ENCODE measurements at places on chromosomes 7 and 10.

- peak; percentile 43 for DNase-seq
Observed at GRCh38 chr7:116953906-116954838, 871 bp downstream of the ST7 start.

- no peak for DNase-seq
Observed at GRCh38 chr10:17585016-17585415, 32.2 kb downstream of the HACD1 start.

DNA sequence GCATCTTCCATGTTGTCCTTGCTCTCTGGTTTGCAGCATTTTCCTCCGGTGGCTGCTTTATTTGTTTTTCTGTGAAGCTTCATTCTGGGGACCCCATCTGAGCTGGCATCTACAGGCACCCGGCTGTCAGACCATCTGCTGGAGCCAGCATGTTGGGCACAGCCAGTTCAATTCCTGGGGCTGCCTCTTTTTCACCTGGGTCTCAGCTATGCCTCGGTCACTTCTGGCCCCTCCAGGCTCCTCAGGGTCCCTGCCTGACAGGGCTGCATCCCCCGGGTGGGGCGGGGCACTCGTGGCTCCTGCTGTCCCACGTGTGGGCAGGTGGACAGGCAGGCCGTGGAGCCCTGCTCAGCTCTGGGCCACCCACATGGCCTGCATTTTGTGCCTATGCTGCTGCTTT lies 8.1 kb downstream of the SCART1 start:
- no peak for DNase-seq

GRCh38 chr7:52715701-52716100 lies 319.7 kb upstream of the POM121L12 start:
- no peak for DNase-seq

GRCh38 chr7:98420966-98421612 lies 20.2 kb upstream of the BAIAP2L1 start:
- peak; percentile 47 for DNase-seq

GRCh38 chr7:98303906-98304305 lies 22.4 kb downstream of the BRI3 start:
- DNase-seq: no peak

DNA sequence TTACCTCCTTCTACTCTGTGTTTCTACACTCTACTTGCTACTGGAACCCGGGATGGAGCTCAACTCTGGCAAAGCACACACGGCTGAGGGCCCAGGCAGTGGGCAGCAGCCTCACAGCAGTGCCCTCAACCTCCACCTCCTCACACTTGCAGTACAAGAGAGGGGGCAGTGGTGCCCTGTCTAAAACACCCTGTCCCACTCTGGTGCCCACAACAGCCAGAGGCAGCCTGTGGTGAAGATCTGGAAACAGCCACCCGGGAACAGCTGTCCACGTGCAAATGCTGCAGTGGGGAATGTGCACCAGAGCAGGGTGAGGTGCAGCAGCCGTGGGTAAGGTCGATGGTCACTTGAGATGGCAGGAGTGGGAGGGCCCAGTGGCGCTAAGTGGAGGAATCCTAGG lies 13.7 kb downstream of the MAT1A start:
- DNase-seq: no peak

GRCh38 chr7:88040694-88041093 lies 106.6 kb downstream of the ADAM22 start:
- no peak for DNase-seq

GRCh38 chr7:77199013-77199966 lies at the start of gene FGL2:
Gene FGL2 (minus strand): TSS chr7:77199819. CDS start chr7:77199793, 26 bp downstream.
- DNase-seq: peak; percentile 48

DNA sequence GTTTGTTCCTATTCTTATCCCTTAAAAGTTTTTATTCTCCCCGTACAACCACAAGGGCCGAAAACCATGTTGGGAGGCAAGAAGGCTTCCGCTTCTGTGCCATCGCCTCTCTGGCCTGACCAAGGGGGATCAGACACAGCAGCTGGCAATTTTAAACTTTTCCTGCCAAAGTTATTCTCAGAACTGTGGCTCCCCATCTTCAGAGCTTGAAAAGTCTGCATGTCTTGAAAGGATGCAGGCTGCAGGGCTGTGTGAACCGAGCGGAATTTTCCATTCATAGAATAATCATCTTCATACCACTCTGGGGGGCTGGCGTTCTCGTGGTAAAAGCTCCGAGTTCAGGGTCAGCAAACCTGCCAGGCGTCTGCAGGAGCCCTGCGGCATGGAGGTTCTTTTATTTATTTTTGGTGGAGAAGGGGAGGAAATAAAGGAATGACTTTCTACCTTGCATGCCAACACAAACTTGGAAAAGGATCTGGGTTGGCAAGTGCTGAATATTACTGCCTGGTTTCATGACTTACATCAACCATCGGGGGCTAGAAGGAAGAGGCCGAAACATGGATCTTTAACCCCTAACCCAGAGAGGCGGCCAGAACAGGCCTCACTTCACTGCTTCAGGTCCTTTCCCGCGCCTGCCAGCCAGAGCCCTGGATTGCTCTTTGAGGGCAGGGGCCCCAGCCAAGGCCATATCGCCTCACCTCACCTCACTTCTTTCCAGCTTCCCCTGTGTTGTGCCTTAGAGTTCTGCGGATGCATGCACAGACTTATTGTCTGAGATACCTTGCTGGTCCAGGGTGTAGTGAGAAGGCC lies 3.0 kb upstream of the NANOS1 start:
- DNase-seq: no peak

DNA sequence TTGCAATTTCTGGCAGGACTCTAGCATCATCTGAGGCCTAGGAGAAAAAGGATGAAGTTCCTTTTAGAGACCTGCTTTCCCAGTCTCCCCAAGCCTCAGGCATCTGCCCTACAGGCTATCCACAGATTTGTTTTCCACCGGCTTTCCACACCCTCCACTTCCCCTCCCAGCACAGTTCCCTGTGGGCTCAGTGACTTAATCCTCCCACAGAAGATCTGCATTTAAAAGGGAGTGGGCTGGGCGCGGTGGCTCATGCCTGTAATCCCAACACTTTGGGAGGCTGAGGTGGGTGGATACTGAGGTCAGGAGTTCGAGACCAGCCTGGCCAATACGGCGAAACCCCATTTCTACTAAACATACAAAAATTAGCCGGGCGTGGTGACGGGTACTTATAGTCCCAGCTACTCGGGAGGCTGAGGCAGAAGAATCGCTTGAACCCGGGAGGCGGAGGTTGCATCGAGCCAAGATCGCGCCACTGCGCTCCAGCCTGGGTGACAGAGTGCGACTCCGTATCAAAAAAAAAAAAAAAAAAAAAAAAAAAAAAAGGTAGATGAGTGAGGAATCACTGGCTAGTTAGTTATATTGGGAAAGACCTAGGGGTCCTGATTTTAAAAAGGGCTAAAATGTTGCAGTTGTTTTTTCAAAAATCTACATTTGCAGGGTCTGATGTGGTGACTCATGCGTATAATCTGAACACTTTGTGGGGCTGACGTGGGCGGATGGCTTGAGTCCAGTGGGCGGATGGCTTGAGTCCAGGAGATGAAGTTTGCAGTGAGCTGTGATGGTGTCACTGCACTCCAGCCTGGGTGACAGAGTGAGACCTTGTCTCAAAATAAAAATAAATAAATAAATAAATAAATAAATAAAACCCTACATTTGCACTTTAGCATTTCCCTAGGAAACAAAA lies 119.5 kb downstream of the BAMBI start:
- DNase-seq: no peak

DNA sequence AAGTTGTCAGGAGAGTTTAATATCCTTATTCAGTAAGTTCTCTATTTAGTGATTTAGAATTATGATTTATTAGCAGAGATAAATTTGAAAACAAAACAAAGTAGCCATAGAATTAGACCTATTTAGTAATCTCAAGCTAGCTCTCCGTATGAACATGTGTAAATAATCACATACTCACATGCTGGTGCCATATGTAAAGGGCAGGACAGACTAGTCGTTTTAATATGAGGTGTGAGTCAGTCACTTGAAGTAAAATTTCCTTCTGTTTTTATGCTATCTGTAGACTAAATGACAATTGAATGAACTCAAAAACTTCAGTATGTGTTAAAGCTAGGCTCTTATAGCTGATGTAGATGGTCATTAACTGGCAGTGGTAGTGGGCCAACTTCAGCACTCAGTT lies 67.1 kb downstream of the WAC start:
- no peak for DNase-seq

GRCh38 chr10:75211007-75211691 lies 553 bp downstream of the VDAC2 start:
- DNase-seq: peak; percentile 7

DNA sequence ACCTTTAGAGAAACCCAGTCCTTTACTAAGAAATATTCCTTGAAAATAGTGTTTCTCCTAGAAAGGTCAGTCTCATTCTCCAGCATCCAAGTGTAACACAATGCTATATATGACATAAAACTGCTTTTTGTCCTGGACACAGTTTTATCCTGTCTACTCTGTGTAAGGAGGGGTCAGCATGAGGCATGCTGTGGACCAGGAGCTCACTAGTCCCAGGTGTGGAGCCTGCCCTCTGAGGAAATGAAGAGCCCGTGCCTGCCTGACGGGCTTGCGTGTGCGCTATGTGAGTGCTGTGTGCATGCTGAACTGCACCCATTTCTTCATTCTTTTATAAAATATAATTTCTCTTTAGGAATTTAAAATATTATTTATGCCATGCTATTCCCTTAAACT lies 182.8 kb upstream of the CDCA7L start:
- DNase-seq: no peak

GRCh38 chr10:4130685-4131084 lies 345.7 kb upstream of the KLF6 start:
- DNase-seq: no peak

GRCh38 chr7:96100737-96101136 lies 221.2 kb downstream of the SLC25A13 start:
- DNase-seq: no peak

DNA sequence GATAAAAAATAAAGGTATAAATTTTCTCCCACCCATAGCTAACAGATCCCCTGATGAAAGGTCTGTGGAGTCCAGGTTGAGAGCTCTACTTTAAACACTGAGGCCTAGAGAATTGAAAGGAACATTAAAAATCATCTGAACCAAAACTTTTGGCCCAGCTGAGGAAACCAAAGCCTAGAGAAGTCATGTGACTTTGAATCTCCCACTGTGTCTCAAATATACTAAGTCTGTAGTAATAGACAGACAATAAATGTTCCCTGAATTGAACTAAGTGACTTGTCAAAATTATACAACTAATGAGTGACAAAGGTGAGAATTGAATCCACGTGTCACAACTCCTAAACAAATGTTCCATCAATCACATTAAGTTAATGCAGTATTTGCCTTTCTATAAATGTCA lies 5.7 kb downstream of the GBX1 start:
- DNase-seq: no peak

DNA sequence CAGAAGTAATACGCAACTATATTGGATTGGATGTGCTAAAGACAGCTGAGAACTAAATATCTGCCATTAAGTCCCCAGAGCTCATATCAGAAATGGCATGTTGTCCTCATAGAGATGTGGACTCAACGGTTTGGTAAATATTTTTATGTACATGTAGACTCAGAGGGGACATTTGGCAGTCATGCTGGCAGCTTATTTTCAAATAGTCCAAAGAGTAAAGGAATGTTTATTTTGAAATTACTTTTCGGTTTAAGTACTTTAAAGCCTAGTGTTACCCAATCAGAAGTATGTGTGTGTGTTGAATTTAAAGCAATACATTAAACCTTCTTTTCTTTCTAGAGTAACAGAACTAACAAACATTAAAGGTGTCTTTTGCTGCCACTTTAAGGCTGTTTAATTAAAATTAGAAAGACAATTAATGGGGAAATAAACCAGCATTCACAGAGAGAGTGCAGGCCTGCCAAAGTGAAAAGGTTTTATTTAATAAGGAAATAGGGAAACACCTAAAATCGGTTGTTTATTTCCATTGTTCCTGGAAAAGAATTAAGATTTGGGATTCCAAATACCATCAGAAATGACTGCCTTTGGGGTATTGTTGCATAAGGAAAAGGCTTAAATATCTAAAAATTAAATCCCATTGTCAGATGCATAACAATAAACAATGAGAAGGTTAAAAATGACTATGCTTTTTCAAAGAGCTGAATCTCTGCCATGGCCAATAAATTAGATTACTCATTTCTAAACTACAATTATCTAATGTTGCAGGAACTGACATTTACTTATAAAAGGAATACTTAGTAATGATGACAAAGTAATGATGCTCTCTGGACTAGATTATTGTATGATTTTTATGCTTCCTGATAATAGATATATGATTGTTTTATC lies 113.4 kb upstream of the AHR start:
- no peak for DNase-seq

- DNase-seq: no peak
Observed at GRCh38 chr10:43187213-43187612, 49.0 kb downstream of the CSGALNACT2 start.

DNA sequence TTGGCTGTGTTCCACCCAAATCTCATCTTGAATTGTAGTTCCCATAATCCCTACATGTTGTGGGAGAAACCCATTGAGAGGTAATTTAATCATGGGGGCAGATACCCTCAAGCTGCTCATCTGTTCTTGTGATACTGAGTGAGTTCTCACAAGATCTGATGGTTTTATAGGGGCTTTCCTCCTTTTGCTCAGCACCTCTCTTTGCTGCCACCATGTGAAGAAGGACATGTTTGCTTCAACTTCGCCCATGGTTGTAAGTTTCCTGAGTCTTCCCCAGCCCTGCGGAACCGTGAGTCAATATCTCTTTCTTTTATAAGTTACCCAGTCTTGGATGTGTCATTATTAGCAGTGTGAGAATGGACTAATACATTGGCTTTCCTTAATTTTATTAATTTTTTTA lies 527.8 kb downstream of the MDFIC start:
- no peak for DNase-seq

GRCh38 chr7:155918720-155919390 lies 106.6 kb upstream of the SHH start:
- DNase-seq: no peak

DNA sequence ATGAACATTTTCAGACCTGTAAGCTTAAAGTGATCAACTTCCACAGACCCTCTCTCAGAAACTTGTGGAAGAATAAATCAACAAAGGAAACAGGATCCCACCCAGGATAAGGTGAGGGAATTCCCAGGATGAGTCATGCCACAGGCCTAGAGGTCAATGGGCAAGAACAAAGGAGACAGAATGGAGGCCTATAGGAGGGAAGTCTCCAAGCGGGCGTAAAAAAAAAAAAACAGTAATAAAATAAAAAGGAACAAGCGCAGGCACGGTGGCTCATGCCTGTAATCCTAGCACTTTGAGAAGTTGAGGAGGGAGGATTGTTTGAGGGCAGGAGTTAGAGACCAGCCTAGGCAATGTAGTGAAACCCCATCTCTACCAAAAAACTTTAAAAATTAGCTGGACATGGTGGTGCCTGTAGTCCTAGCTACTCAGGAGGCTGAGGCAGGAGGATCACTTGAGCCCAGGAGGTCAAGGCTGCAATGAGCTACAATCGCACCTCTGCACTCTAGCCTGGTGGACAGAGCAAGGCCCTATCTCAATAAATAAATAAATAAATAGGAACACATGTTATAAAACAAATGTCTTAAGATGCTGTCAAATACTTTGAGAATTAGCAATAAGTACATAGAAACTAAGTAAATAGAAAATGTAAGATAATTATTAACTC lies 8.4 kb downstream of the SORBS1 start:
- DNase-seq: no peak

Data from CD4-positive, alpha-beta T cell (primary cell).